AG08395 (cell line): ENCODE measurements at places on chromosomes 11 and 22.

GRCh38 chr22:36797911-36798673, 18.7 kb downstream of the PVALB start:
- DNase-seq: no peak

DNA sequence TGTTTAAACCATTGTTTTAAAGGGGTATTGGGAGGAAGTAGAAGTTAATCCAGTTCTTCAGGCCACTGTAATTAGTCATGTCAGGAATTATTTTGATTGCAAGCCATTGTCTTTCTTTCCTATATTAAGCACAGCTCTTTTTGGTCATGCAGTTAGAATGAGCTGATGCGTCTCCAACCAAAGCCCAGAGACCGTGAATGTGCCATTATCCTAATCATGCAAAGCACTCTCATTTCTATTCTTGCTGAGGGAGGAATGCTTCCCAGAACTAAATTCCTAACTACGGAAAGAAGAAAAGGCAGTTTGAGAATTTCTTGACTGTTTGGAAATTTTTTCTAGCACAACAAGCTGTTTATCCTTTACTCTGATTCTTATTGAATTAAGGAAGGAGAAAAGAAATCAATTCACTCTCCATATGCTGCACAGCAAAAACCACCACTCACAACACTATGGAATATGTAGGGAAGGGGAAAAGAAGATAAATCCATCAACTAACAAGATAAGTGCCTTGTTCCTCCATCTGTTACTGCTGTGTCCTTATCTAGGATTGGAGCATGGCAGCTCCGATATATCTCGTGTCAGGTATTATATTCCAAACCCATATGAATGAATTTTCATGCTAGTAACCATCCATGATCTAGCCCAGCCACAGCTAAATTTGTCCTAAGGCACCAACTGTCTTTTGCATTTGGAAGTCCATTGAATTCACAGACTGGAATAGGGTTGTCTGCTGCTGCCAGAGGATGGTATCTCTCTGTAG, 70.8 kb downstream of the NTM start:
- DNase-seq: no peak

DNA sequence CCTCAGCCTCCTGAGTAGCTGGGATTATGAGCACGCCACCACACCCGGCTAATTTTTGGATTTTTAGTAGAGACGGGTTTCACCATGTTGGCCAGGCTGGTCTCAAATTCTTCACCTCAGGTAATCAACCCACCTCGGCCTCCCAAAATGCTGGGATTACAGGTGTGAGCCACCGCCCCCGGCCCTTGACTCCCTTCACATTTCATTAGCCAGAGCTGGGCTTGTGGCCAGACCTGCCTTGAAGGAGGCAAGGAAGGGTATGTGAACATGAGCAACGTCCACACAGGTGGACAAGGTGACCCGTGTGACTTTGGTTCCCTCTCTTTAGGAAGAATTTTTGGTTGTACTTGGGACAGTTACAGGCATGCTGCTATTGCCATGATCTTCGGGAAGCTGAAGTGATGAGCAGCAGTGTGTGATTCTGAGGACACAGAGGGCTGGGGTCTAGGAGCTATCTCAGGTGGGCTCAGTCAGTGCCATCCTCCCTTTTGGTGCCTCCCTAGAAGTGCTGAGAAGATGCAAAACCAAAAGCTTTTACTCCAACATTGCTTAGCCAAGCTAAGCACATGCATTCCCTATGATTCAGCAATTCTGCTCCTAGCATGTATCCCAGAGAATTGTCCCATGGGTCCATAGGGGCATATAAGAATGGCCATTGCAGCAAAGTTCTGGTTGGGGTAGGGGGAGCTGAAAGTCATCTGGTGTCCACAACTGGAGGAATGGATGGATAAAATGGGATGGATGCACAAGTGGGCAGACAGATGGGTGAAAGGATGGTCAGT, 6.1 kb downstream of the AP5B1 start:
- DNase-seq: peak; percentile 1

- DNase-seq: no peak
Observed at GRCh38 chr22:47452184-47452583, 689.7 kb downstream of the TBC1D22A start.

DNA sequence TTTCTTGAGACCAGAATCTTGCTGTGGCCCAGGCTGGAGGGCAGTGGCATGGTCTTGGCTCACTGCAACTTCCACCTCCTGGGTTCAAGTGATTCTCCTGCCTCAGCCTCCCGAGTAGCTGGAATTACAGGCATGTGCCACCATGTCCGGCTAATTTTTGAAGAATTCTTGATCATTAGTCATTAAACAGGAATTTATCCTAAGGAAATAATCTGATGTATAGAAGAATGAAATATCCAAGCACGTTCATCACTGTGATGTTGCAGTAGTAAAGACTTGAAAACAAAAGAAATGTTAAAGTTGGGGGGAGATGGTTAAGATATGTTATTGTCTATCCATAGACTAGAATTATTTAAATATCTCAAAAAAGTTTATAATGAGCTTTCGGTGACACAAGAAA, 23.6 kb downstream of the CBL start:
- no peak for DNase-seq

- DNase-seq: no peak
Observed at GRCh38 chr11:37947821-37948220, 1349.8 kb upstream of the RAG2 start.

DNA sequence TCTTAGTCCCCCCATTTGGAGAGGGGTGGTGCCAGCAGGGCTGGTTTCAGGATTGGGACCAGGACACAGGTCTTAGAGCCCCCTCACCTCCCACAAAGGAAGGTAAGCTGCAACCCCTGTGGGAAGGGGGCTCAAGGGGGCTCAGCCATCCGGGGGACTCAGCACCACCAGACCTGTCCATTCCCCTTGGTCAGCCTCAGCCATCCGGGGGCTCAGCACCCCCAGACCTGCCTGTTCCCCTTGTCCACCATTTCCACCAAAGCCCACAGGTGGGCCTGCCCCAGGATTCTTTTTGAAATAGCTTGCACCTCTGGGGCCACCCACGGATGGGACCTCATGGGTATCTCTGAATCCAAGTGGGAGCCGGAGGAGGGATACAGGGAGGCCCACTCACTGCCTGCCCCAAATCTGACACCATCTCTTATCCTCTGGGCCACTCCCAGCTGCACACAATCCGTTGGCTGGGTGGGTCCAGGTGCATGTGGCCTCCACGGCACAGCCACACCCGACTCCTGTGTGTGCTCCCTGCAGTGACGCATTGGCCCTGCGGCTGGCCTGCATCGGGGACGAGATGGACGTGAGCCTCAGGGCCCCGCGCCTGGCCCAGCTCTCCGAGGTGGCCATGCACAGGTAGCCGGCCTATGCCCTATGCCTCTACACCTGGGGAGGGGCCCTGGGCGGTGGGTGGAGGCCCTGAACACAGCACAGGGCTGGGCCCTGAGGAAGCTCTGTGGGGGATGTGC, 15.9 kb downstream of the MCAT start:
- DNase-seq: no peak

GRCh38 chr22:49886346-49887063, 31.7 kb downstream of the ALG12 start:
- DNase-seq: no peak

DNA sequence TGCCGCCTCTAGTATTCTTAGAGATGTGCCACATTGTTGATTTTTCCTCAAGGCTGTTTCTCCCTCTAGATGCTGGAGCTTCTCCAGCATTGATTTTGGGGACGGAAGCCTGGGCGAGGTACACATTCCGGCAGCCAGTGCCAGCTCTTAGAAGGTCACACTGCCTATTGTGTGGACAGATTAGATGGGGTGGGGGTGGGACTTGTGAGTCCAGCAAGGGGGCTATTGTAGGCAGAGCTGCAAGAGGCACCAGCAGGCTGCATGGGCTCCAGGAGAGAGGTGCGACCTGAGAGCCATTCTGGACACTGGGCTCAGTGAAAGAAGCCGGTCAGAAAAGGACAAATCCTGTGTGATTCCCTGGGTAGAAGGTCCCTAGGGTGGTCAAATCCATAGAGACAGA, 12.4 kb downstream of the C11orf21 start:
- DNase-seq: no peak

- no peak for DNase-seq
Observed at GRCh38 chr11:100319691-100320090, 367.4 kb upstream of the ARHGAP42 start.

DNA sequence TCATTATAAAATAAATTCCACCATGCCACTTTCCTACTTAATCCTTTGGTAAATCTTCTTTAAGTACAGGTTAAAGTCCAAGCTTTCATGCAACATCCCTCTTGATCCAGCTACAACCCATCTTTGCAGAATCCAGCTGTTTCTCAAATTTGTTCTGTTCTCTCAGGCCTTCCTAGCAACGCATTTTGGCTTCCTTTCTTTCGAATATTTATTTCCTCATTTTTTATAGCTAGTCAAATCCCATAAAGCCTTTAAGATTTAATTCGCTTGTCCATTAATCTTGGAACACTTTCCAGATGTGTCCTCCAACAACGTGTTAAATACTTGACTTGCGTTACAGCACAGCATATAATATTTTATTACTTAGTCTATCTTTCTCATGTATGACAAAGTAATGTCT, 600.1 kb upstream of the CHORDC1 start:
- DNase-seq: no peak

DNA sequence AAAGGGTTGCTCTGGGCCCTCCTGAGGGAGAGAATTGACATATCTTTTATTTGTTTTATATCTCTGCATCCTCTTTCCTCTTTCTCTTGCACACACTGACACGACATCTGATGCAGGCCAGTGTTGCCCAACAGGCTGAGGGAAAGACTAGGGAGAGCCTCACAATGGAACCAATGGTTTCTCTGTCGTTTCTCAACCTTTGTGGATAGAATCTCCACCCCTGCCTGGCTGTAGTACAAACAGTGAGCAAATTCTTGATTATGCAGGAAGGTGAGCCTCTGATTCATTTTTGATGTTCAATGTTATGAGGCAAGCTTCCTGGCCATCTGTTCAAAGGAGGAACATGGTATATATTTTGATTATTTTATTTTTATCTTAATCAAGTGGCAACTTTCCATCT, 49.8 kb upstream of the PLET1 start:
- no peak for DNase-seq

- DNase-seq: no peak
Observed at GRCh38 chr22:36274531-36274930, 21.6 kb downstream of the APOL1 start.

GRCh38 chr11:26914968-26915367, 78.9 kb upstream of the FIBIN start:
- no peak for DNase-seq

DNA sequence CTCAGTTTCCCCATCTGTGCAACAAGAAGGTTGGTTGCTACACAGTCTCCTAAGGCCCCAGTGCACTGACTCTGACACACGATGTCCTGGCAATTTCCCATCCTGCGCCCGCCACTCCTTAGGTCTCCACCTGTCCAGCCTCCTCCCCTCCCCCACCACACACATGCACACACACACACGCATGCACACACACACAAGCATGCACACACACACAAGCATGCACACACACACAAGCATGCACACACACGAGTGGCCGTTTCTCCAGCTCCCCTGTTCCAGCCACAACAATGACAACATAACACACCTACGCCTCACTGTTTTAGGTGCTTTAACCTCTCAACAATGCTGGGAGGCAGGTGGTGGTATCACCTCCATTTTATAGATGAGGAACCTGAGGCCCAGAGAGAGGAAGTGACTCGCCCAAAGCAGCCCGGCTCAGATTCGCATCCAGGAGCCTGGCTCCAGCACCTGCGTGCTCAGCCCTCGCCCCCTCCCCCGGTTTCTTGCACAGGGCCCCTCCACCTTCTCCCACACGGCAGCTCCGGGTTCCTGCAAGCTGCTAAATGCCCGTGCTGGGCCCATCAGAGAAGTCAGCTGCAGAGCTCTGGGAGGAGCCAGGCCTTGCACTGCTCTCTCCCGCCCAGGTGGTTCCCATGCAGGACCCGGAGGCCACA, 13.0 kb downstream of the CYTH4 start:
- no peak for DNase-seq

DNA sequence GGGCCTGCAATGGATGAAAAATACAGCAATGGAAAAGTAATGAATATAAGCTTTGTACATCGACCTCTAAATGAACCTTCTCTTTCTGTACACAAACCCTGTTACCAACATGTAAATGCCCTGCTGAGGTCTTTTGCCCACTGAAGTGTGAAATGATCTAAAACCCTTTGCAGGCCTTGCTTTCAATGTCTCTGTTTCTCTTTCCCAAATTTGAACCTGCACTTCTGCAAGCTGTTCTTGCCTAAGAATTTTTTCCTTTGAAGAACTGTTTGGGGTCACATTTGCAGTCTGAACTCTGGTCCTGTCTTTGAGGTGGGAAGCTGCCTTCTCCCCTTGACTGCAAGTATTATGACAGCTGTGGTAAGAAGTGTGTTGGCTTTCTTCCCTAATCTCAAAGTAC, 1237.1 kb downstream of the FAM181B start:
- DNase-seq: no peak

- DNase-seq: peak; percentile 20
Observed at GRCh38 chr22:35375031-35375430, 5.9 kb upstream of the HMOX1 start.

- DNase-seq: peak; percentile 84
Observed at GRCh38 chr11:64094463-64095260, 58.9 kb downstream of the FLRT1 start.

- DNase-seq: peak; percentile 54
Observed at GRCh38 chr11:88345408-88345807, 7.9 kb upstream of the CTSC start.

GRCh38 chr11:18105802-18106574, at the start of gene SAAL1:
Gene SAAL1, minus strand, starts transcription at chr11:18106082. Its CDS starts 41 bp downstream, at chr11:18106041.
- peak; percentile 89 for DNase-seq

DNA sequence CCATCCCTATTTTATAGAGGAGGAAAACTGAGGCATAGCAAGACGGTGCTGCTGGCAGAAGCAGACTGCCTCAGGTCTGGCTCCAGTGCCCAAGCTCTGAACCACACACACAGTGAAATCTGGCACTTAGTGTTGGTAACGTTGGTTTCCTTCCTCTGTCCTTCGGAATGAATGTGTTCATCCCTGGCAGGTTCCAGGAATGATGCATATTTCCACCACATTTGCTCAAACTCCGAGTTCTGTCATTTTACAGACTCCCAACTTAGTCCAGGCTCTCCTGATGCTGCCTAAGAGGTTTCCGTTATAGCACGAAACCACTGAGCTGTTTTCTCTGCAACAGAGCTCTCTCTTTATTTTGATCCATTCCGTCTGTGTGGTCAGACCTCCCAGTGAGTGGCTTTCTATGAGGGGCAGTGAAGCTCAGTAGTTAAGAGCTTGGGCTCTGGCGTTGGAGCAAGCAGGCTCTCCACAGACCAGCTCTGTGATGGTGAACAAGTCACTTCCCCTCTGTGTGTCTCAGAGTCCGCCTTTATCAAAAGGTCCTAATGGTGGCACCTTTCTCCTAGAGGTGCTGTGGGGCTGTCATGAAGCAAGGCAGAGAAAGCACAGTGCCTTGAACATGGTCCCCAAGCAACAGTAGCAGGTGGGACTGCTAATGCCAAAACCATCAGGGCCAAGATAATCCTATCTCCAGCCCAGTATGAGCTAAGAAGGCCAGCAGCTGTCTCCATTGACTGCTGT, 200.3 kb downstream of the MYO18B start:
- no peak for DNase-seq
